Erythroblast (primary cell): ENCODE measurements at places on chromosomes 5 and 9.

DNA sequence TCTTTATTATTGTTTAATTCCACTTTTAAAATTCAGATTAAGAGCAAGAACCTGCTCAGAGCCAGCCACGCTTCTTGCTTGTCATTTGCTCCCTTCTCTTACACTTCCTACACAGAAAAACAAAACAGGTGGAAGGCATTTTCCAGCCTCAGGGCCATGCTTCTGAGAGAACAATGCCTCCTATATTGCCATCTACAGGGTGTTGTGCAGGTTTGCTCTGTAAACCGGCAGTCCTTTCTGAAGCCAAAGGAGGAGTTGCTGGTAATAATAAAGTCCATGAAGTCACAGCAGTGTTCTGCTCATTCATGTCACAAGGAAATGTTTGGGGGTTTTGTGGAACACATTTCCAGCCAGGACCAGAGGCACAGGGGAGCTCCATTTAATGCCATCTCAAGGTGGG, 16.1 kb upstream of the PRLR start:
- DNase-seq: no peak

DNA sequence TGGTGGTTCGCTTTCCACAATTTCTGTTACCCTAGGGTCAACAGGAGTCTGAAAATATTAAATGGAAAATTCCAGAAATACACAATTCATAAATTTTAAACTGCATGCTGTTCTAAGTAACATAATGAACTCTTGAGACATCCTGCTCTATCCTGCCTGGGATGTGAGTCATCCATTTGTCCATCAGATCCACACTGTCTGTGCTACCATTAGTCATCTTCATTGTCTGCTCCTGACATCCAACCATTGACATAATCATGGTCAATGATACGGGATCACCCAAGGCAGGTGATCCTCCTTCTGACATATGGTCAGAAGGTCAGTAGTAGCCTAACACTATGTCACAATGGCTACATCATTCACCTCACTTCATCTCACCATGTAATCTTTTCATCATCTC, 276.7 kb upstream of the KIF2A start:
- DNase-seq: no peak

DNA sequence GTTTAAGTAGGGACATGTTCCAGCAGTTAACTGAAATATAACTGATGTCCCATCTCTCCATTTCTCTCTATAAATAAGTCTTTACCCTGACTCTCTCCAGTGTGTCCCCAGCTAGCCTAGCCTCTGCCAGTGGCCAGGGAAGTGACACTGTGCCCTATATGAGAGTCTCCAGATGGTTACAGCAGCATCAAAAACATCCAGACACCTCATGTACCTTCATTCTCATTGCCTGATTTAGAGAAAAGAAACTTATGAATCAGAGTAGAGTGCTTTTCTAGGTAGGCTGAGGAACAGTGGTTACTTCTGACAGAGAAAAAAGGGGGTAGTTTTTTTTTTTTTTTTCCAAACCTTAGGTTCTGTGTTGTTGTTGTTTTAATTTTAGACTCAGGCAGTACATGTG, 148.5 kb downstream of the GNAQ start:
- DNase-seq: no peak

DNA sequence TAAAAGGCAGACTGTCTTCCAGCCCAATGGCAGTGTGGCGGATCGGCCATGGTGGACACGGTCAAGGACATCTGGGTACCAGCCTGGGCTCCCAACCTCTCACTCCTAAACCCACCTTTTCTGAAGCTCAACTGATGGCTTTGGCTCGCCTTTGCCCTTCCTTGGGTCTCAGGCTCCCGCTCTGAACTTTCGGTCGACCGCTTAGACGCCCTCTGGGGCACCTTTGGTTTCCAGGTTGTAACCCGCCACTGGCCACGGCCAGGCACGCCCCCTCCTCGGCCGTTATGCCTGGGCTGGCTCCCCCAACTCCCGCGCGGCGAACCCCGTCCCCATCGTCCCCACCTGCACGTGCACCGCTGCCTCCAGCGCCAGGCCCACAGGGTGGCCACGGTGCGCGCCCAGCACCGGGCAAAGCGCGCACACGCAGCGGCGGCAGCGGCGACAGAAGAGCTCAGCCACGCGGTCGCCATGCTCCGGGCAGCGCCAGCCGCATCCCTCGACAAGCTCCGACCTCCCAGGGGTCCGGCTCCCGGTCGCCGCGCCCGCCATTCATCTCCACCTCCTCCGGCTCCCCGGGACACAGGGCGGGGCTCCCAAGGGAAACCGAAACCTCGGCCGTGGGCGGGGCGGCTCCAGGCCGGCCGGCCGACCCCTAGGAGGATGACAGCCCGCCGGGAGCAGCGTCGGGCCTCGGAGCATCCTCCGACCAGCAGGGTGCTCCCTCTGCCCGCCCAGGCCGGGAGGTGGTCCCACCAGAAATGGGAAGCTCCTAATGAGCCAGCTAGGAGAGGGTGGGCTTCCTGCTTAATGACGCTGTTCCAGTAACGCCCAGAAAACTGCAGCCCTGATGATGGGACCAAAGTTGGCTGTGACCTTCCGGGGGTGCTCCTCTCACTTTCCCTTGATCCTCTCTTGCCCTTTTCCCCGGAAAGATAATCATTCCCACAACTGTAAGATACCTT, at the start of gene TRIM14:
TSS of gene TRIM14 (minus strand) at position 583 of the 962 bp plus-strand sequence. CDS start at position 549, 34 bp downstream.
- DNase-seq: peak; percentile 74

GRCh38 chr9:136643596-136644342, 18.9 kb upstream of the EGFL7 start:
- no peak for DNase-seq

DNA sequence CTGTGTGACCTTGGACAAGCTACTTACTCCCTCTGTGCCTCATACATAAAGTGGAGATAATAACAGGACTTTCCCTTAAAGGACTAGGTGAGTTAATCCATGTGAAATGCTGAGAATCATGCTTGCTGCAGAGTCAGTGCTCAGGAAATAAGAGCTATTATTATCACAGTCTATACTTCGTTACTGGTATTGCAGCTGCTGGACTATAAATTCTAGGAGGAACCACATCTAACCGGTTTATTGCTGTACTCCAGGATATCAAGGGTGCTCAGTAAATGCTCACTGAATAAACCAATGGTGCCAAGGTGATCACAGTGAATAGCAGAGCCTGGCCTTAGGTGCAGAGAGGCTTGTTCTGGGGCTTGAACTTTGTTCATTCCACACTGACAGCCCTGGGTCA, 69.3 kb downstream of the HSPA4 start:
- no peak for DNase-seq

GRCh38 chr5:56535347-56535746, 280.0 kb upstream of the MAP3K1 start:
- no peak for DNase-seq

DNA sequence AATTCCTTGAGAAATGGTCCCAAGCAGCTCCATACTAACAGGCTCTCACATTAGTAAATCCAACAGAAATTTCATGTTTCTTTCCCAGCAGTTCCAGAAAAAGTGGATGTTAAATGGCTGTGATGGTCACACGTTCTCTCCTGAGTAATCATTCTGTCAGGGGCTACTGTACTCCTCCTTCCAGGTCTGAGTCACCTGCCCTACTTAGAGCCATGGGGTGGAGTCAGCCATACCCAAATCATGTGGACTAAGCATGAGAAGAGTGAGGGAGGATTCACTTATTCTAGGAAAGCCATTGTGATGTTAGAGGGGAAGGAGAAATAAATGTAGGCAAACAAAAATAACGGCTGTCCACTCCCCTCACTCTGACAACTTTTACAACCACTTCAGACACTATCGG, 547.2 kb downstream of the CSNK1G3 start:
- no peak for DNase-seq

- no peak for DNase-seq
Measured at GRCh38 chr5:90612919-90613318, 54.3 kb downstream of the ADGRV1 start.
